ENCODE measurements at places on chromosomes 16 and 17. TPM values are rescaled to one million over a fixed set of nuclear protein-coding genes. Genes with fewer than 3 reads are reported as not detected.

FBXW10 gene
- polyA plus RNA-seq, result 0.50 TPM

NAGS gene
- 1.6 TPM for polyA plus RNA-seq

TSNAXIP1 gene
- polyA plus RNA-seq, result 2.0 TPM

TRPV3 gene
- polyA plus RNA-seq, result 0.98 TPM

DNA sequence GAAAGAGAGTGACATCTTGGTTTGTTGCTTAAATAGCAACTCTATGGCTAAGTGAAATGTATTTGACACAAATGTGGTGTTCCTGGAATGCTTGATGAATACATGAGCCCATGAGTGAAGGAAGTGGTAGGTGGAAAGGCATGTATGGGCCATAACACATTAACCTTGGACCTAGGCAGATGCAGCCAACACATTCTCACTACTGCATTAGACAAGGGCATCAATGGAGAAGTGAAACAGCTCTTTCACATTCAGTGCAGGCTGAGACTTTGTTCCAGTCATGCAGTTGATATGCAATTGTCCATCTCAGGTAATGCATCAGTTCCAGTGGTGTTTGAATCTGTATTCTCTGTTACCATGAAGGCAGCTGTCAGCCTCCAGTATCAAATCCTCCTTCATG is 133.6 kb downstream of the HS3ST3B1 start:
- no peak for DNase-seq

DNA sequence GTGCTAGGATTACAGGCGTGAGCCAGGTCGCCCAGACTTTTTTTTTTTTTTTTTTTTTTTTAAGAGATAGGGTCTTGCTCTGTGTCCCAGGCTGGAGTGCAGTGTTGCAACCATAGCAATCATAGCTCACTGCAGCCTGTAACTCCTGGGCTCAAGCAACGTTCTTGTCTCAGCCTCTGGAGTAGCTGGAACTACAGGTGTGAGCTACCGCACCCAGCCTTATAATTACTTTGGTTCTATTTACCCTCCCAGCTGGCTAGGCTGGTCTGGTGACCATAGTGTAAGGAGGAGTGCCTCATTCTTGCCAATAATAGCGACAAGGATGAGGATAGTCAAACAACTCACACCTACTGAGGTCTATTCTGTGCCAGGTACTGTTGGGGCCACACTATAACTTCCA is 39.6 kb upstream of the USP7 start:
- no peak for DNase-seq

GRCh38 chr17:4583782-4584100 is 588 bp upstream of the SMTNL2 start:
- DNase-seq, result no peak

- DNase-seq, result no peak
These were observed 49.3 kb downstream of the AKAP10 start for GRCh38 chr17:19928299-19928698.

- DNase-seq, result no peak
These were observed 4.3 kb downstream of the MYO1C start for GRCh38 chr17:1487939-1488825.

- no peak for DNase-seq
These were observed 12.2 kb upstream of the DUS1L start for GRCh38 chr17:82077617-82078358.

- no peak for DNase-seq
These were observed 15.0 kb downstream of the CNTNAP4 start for GRCh38 chr16:76292218-76292617.

GRCh38 chr17:67022451-67022810 is 21.9 kb upstream of the CACNG1 start:
- DNase-seq, result no peak

DNA sequence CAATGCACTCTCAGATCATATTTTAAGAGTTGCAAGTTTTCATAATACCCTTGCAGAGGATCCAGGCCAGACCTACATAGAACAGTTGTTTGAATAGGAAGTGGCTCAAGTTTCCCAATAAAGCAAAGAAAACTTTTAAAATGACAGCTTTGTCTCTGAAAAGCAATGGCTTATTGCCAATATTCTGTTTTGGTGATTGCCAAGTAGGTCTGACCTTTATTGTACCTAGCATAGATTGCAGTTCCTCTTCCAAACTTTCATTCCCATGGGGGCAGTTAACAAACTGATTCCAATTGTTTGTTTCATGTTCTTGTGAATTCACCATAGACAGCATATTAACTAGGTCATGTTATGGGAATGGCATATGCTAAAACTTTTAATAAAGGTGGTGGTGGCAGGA is 664.6 kb upstream of the CA10 start:
- DNase-seq, result no peak

DNA sequence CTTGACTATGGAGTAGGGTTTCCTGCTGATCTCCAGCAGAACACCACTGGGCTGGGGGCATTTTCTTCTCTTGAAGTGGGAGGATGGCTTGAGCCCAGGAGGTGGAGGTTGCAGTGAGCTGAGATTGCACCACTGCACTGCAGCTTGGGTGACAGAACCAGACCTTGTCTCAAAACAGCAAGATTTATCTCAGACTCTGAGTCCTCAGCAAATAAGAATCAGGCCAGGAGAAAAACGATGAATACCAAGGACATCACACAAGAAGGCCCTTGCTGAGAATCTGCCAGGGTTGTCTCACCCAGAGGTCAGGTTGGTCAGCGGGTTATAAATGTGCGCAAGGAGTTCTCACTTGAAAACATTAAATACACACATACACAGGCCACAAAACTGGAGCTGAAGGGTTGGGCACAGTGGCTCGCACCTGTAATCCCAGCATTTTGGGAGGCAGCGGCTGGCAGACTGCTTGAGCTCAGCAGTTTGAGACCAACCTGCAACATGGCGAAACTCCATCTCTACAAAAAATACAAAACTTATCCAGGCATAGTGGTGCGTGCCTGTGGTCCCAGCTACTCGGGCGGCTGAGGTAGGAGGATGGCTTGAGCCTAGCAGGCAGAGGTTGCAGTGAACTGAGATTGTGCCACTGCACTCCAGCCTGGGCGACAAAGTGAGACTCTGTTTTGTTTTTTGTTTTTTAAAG is 7.7 kb downstream of the MXRA7 start:
- no peak for DNase-seq

DNA sequence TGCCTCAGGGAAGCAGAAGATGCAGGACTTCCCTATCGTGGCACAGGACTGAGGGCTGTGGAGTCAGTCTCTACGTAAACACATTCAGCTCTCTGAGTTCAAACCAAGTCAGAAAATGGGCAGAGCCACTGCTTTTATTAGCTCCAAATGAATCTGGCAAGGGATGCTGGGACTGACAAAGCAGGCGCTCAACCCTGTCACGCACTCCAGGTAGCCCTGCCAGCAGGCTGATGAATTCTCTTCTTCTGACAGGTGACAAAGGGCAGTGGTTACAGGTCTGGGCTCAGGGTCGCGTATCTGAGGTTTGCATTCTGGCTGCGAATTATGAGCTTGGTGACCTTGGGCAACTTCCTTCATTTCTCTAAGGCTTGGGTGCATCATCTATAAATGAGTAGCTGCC is 9.4 kb downstream of the RPH3AL start:
- no peak for DNase-seq

- DNase-seq, result no peak
These were observed 113.1 kb downstream of the SOCS1 start for GRCh38 chr16:11142951-11143350.

GRCh38 chr16:76038097-76038496 is 239.1 kb upstream of the CNTNAP4 start:
- no peak for DNase-seq

DNA sequence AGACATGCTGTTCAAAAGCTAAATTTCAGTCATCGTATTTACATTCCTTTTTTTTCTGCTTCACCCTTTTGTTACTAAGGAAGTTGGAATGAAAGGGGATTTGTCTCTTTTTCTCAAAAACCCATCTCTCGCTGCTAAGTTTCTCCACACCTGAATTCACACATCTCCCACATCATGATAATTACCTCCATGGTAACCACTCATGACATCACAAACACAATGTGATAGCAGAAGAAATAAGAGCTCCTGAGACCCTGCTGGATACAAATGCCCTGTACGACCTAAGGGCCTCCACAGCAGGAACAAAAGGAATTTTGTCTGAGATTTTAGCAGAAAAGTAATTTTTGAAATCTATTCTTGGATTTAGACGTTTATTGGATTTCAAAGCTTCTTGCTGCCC is 82.6 kb upstream of the GNAO1 start:
- no peak for DNase-seq

All from thymus (tissue), 14 donors.